ENCODE measurements at places on chromosomes 11 and 22.

GRCh38 chr11:34317666-34318065, 40.1 kb downstream of the ABTB2 start:
- DNase-seq, result no peak

DNA sequence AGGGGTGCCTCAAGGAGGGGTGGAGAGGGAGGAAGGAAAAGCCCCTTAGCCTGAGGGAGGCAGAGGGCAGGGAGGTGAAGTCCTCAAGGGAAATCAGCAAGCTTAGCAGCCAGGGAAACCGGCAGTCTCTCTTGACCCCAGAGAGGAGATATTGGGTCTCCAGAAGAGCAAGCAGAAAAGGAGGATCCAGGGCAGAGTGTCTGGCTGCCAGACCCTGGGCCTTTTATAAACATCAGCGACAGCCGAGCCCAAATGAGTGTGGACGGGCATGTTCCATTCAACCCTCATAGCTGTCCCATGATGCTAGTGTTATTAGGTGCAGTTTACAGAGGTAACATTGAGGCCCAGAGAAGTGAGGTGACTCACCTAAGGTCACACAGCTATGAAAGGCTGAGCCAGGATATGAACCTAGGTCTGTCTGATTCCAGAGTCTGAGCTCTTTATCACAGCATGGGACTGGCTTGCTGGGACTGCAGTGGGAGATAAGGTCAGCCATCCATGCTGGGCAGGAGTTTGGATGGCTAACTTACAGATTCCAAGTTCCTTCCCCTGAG, 9.3 kb downstream of the PRDM11 start:
- DNase-seq, result no peak

GRCh38 chr11:111766834-111767142, 599 bp upstream of the PPP2R1B start:
- DNase-seq, result no peak

- DNase-seq, result peak; percentile 33
These were observed 2.4 kb downstream of the IPO7 start for GRCh38 chr11:9386901-9387300.

GRCh38 chr22:33350491-33350890, 292.3 kb upstream of the SYN3 start:
- no peak for DNase-seq

DNA sequence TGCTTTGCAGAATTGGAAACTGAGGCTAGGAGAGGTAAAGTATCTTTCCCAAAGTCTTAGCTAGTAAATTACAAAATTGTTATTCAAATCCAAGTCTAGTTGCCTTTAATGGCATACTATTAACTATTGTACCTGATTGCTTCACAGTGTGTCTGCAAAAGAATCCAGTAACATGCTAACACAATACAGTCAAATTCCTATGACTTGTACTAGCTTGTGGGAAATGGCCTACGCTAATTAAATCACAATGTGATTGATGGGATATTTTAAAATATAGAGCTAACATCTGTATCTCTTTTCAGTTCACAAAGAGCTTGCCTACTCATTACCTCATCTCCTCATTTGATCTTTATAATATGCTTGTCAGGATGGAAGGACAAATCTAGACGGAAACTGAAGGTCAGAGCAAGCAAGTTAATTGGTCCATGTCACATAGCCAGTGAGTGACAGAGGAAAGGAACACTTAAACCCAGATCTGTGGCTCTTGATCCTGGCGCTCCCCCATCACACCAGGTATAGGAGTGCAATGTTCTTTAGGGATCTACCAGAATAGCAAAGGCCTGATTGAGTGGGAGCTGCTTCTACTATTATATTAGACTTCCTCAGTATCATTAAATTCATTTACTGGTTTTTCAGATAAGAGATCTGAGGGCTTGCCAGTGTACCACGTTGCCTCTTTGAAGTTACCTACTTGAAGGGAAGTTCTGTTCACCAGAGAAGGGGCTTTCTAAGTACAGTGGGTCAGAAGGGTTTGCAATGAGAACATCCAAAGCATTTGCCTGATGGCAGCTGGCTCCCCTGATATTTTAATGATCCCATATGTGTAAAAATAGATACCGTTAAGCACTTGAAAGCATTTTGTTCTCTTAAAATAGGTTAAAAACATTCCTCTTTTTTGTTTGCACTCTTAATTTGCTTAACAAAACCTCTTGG, 213.6 kb upstream of the SESN3 start:
- peak; percentile 23 for DNase-seq

DNA sequence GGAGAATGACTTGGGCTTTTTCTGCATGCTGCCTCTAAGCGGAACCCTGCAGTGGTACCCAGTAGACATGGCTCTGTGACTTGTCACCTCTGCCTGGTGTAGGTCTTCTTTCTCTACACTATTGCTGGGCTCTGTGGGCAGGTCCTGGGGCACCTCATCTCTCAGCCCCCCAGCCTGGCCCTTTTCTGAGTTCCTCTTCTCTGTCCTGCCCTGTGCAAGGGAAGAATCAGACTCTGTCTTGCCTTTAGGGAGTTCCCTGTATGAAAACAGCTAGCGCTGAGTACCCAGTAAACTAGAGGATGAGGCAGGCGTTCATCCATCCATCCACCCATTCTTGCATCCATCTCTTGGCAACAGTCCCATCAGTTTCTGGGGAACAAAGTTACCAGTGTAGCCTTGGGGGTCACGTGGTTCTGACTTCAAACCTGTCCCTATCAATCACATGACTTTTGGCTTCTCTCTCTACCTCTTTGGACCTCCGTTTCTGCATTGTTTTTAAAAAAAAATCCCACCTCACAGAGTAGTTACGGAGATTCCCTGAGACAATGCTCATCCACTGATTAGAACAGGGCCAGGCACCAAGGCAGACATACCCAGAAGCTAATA, 86.4 kb upstream of the WNT11 start:
- DNase-seq, result no peak

DNA sequence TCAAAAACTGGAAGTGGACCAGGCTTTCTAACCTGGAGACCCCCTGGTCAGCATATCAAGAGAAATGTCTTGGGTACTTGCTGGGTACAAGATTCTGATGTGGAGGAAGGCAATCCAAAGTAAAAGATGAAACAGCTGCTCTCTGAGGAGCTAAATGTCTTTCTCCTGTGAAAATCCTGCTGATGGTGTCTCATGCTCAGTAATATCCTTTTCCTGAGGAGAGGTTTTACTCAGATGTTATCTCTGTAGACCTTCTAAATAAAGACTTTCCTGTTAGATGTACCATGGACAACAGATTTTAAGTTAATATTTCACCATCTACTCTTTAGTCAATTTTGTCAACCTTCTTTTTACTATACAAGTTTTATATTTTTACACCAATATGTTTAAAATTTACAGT, 62.9 kb downstream of the FAM83F start:
- DNase-seq, result no peak

GRCh38 chr11:128473636-128474035, 113.7 kb downstream of the ETS1 start:
- DNase-seq, result no peak

DNA sequence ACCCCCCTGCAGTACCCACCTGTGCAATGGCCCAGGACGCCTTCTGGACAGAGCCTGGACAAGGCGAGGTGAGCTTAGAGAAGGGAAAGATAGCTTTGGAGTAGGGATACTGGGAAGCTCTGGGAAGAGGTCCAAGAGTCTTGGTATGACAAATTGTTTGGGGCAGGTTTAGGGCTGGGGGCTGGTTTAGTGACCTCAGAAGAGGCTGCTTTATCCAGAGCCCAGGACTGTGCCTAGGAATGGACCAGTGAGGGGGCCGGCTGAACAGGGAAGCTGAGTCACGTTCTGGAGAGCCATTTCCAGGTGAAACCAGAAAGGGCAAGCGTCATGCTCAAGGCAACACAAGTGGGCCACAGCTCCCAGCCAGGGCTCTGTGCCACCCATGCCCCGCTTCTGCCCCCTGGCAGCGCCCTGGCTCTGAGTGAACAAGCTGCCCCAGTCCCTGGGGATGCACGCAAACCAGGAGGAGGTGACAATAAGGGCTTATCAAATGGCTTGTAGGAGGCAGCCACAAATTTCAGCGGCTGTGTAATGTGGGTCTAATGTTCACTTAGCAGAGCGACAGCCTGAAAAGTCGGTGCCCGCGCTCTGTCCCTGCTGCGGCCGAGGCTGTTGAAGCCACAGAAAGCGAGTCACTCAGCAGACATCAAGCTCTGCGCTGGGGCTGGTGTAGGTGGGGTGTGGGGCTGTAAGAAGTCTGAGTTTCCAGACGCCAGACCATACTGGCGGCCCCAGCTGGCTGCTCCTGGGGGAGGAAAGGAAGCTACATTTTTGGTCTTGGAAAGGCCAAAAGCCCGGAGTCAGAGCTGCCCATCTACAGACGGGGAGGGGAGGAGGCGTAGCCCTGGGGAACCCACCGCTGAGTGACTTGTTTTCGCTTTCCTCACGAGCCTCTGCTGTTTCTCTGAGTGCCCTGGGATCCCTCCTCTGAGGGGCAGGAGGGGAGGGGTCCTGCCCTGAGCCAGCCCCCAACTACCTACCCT, 18.3 kb upstream of the SYT7 start:
- no peak for DNase-seq

DNA sequence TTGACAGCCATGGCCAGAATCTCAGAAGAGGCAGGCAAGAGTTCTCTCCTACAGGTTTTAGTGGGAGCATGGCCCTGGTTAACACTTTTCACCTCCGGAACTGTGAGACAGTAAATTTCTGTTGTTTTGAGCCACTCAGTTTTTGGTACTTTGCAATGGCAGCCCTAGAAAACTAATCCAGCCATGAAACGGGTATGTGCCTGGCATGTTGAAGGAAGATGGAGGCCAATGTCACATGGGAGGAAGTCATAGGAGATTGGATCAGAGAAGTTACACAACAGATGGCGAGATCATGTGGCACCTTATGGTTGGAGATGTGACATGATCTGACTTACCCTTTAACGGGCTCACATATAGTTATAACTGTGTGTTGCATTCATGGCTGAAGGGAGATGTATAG, 63.2 kb upstream of the EED start:
- DNase-seq, result no peak

- DNase-seq, result no peak
These were observed 15.9 kb downstream of the IL17REL start for GRCh38 chr22:49996518-49997250.

GRCh38 chr11:86955111-86955360, 159 bp downstream of the FZD4 start:
- no peak for DNase-seq

GRCh38 chr11:2366733-2367132, 10.4 kb upstream of the CD81 start:
- DNase-seq, result no peak

- DNase-seq, result peak; percentile 29
These were observed 50.2 kb downstream of the MYH9 start for GRCh38 chr22:36337365-36338130.

DNA sequence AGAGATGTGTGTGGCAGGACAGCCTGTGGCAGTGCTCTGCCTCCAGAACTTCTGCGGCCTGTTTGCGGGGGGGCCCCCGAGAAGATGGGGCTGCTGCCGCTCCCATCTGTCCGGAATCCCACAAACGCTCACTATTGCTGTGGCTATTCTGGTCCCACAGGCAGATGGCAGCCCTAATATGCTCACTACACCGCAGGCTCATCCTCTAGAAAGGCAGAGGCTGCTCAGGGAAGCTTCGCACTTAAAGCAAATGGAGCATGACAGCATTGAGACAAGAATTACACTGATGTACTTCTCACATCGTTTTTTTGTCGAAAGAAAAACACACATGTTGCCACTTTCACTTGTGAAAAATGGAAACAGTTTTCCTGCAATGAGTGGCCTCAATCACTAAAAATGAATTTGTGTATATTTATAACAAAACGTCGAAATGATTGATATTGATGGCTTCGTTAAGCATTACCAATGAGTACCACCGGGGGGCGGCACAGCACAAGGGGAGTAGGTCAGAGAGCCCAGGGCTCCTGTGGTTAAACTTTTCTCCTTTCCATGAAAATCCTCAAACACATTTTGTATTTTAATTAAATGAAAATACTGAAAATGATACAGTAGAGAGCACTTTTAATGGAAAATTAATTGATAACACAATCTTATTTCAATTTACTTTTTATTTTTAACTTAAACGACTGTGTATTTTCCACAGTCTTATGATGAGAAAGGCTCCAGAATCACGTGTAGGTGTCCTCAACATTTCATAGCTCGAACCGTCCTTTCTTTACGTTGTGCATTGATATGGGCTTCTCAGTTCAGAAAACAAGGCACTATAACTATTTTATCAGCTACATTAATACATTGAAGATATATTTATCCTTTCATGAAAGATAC, 69.1 kb downstream of the CTTN start:
- peak; percentile 60 for DNase-seq

- DNase-seq, result no peak
These were observed 124.1 kb upstream of the CSNK2A3 start for GRCh38 chr11:11476971-11477645.

GRCh38 chr22:39317084-39317774, 2.2 kb downstream of the RPL3 start:
- DNase-seq, result no peak

- no peak for DNase-seq
These were observed 51.4 kb downstream of the JAM3 start for GRCh38 chr11:134120143-134120850.

GRCh38 chr11:106381895-106382294, 304.4 kb downstream of the AASDHPPT start:
- no peak for DNase-seq

DNA sequence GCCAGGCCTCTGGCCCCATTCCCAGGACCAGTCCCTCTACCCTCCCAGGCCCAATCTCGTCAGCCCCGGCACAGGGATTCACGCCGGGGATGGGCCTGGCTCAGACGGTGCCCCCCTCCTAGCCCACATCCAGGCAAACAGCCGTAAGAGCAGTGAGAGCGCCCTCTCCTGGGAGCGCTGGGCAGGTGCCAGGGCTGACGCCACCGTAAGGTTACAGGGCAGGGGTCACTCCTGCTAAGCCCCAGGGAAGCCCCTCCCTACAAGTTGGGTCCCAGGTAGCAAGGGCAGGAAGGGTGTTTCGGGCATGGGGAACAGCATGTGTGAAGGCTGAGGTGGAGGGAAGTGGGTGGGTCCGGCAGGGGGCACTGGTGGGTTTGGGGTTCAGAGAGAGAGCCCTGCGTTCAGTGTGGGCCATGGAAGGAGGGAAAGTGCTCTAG, 19.2 kb upstream of the PPARA start:
- DNase-seq, result no peak

GRCh38 chr22:20607157-20607907, 99.9 kb downstream of the MED15 start:
- no peak for DNase-seq

- no peak for DNase-seq
These were observed 922 bp downstream of the HNRNPUL2 start for GRCh38 chr11:62726156-62726914.

- peak; percentile 70 for DNase-seq
These were observed 8.7 kb upstream of the PIWIL4 start for GRCh38 chr11:94558468-94558867.

GRCh38 chr22:21713428-21714058, 22.1 kb downstream of the YPEL1 start:
- DNase-seq, result no peak

- no peak for DNase-seq
These were observed 3.1 kb downstream of the CDC42EP1 start for GRCh38 chr22:37563153-37564081.
